Hair follicular keratinocyte (primary cell): ENCODE measurements at places on chromosomes 16 and 17. TPM values are rescaled to one million over a fixed set of nuclear protein-coding genes. Genes with fewer than 3 reads are reported as not detected.

The MPP3 gene
- 6.2 and 8.6 TPM in 2 replicates for total RNA-seq

The WDR81 gene
- total RNA-seq = 8.8 and 12.7 TPM in 2 replicates

The RPAIN gene
- 25.1 and 31.0 TPM in 2 replicates for total RNA-seq

The NGFR gene
- total RNA-seq = 24.0 and 64.8 TPM in 2 replicates

The GJD3 gene
- total RNA-seq = not detected in 2 replicates

The TIMP2 gene
- 0.47 and 3.3 TPM in 2 replicates for total RNA-seq

The HS3ST3A1 gene
- total RNA-seq = 0.84 TPM in 1 of 2 replicates, not detected in the other

The SSTR5 gene
- total RNA-seq = not detected in 2 replicates

The PRDM7 gene
- total RNA-seq = not detected in 2 replicates

The NPIPB2 gene
- total RNA-seq = 3.2 and 6.6 TPM in 2 replicates

The HS3ST4 gene
- total RNA-seq = not detected in 2 replicates

The RBFOX1 gene
- not detected in 2 replicates for total RNA-seq

The TMEM238L gene
- total RNA-seq = not detected in 2 replicates

The TMIGD1 gene
- total RNA-seq = not detected in 2 replicates

The DNAI2 gene
- not detected in 2 replicates for total RNA-seq

The C1QTNF1 gene
- 38.3 and 73.3 TPM in 2 replicates for total RNA-seq

The RAB34 gene
- 224 and 238 TPM in 2 replicates for total RNA-seq

The TBX2 gene
- 0.31 and 0.38 TPM in 2 replicates for total RNA-seq

The WNK4 gene
- total RNA-seq = 2.1 and 6.2 TPM in 2 replicates

The KCTD19 gene
- total RNA-seq = not detected in 2 replicates

The ZACN gene
- total RNA-seq = not detected in 2 replicates

The NUDT21 gene
- 64.0 and 64.3 TPM in 2 replicates for total RNA-seq
